Dermis microvascular lymphatic vessel endothelial cell (primary cell): ENCODE measurements at places on chromosomes 16 and 17. TPM values are rescaled to one million over a fixed set of nuclear protein-coding genes. Genes with fewer than 3 reads are reported as not detected.
A peak's percentile ranks its signal among the peaks of the same experiment; 100 is the strongest.

DNA sequence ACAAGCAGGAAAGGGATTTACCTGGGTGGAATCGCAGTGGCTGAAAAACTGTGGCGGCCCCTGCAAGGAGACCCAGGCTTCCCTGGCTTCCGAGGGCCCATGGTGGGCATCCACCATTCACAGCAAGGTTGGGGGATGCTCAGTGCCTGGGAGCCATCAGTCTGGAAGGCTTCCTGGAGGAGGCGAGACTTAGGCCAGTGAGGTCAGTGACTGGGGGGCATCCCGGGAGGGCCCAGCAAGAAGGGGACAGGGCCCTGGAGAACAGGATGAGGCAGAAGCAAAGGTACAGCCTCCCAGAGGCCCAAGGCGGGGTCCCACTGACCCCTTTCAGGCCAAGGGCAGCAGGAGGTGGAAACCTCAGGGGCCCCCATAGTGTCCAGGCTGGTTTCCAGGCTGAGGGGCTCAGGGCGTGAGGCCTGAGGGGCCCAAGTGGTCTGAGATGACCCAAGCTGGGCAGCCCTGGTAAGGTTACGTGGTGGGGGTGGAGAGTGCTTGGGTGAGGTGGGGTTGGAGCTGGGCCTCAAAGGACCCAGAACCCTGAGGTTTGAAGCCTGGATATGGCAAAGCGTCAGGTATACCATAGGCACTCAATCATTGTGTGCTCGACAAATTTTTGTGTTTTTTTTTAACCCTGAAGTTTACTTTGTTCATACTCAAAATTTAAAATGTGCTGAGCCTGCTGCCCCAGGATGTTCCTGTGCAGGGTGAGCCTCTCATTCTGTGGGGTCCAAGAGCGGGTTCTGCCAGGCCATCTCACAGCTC is 15.8 kb upstream of the SRRM2 start:
- DNase-seq, result no peak

- no peak for DNase-seq
These were observed 3.6 kb downstream of the LITAF start for GRCh38 chr16:11583166-11583565.

GRCh38 chr17:61409301-61410112 is 9.9 kb downstream of the TBX2 start:
- DNase-seq, result no peak

SLC12A3 gene
- not detected in 2 replicates for total RNA-seq

DNA sequence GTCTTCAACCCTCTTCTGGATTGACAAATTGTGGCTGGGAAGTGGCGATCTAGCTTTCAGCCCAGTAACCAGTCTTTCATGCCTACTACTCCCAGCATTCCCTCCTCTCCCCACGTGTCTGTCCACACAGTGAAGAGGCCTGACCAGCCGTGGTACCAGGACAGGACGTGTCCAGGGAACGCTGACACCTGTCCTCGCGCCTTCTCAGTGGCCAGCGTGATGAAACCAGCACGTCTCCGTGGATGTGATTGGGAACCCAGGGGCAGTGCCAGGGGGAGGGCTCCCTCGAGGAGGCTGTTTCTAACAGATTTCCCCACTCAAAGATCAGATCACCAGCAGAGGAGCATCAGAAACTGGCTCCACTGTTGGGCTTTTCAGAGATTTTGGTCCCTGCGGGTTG is 69.1 kb downstream of the RPA1 start:
- no peak for DNase-seq

- DNase-seq, result no peak
These were observed 9.0 kb downstream of the CUEDC1 start for GRCh38 chr17:57945996-57946797.

SNX20 gene
- total RNA-seq, result 0.13 and 0.25 TPM in 2 replicates

TVP23A gene
- not detected in 2 replicates for total RNA-seq

C1QTNF8 gene
- not detected in 2 replicates for total RNA-seq

WFIKKN2 gene
- under 0.01 TPM in 1 of 2 replicates, not detected in the other for total RNA-seq

GRCh38 chr17:8131844-8132441 is 8.0 kb upstream of the HES7 start:
- no peak for DNase-seq

PSMC3IP gene
- 2.3 and 2.8 TPM in 2 replicates for total RNA-seq

GRCh38 chr17:45973099-45973780 is 25.8 kb upstream of the STH start:
- no peak for DNase-seq

- no peak for DNase-seq
These were observed 694.7 kb upstream of the SALL1 start for GRCh38 chr16:51845586-51846305.

TP53TG3F gene
- total RNA-seq, result not detected in 2 replicates

- no peak for DNase-seq
These were observed 16.0 kb upstream of the SP6 start for GRCh38 chr17:47866941-47867340.

- DNase-seq, result no peak
These were observed 24.3 kb downstream of the GP2 start for GRCh38 chr16:20303012-20303411.

- DNase-seq, result peak; percentile 7
These were observed 883 bp upstream of the TAF15 start for GRCh38 chr17:35808240-35808961.

USP43 gene
- 0.13 TPM in 2 replicates for total RNA-seq

DNA sequence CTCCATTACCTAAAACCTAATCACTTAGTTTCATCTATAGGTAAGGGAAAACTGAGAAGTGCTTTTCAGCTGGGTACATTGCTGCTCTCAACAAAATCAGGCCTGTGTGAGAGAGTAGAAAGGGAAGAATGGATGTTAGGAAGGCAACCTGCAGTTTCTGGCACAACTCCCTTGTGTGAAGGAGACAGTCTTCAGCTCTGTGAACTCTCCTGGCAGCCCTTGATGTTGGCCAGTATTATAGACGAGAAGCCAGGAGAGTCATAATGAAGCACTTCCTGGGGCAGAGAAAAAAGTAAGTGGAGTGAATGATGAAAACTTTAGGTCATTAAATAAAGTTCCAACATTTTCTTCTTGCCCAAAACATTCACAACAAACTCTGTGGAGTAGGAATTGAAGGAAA is 260.1 kb downstream of the IRX3 start:
- no peak for DNase-seq

UMOD gene
- total RNA-seq, result not detected in 2 replicates

- DNase-seq, result peak; percentile 26
These were observed 1.9 kb downstream of the EPN3 start for GRCh38 chr17:50534222-50534978.

CARD14 gene
- 0.39 and 0.63 TPM in 2 replicates for total RNA-seq

GRCh38 chr17:75664099-75664549 is 2.8 kb downstream of the RECQL5 start:
- no peak for DNase-seq

GRCh38 chr16:19218581-19218980 is 50.5 kb downstream of the SYT17 start:
- no peak for DNase-seq

DNA sequence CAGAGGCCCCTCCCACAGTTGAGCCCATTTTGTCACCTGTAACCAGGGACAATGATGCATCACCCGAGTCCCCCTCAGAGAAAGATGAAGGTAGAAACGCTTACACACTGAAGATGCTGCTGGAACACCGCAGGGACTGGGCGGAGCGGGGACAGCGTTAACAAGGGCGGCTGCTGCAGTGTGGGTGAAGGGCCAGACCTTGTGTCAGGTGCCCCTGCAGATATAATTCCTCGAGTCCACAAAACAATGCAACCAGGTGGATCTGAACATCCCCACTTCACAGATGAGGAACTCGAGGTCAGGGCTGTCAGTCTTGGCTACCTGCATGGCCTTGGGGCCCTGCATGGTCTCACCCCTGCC is 6.3 kb upstream of the MAPK7 start:
- DNase-seq, result no peak

CACNG1 gene
- total RNA-seq, result not detected in 2 replicates

DNA sequence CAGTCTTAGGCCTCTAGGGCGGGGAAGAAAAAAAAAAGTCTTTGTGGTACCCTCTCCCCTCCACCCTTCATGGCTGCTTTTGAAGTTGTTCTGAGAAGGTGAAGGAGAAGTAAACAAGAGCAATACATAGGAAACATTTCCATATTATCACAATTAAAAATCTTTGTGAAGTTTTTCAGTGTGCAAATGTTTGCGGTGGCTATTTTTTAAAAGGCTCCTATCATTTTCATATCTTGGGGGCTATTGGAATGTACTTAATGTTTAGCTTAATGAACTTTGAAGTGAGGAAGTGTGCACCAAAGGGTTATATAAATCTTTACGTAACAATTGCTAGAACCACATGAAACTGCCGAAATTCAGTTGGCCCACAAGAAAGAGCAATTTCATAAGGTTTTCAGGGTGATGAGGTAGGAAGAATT is 7.6 kb downstream of the NOL11 start:
- DNase-seq, result no peak

DNA sequence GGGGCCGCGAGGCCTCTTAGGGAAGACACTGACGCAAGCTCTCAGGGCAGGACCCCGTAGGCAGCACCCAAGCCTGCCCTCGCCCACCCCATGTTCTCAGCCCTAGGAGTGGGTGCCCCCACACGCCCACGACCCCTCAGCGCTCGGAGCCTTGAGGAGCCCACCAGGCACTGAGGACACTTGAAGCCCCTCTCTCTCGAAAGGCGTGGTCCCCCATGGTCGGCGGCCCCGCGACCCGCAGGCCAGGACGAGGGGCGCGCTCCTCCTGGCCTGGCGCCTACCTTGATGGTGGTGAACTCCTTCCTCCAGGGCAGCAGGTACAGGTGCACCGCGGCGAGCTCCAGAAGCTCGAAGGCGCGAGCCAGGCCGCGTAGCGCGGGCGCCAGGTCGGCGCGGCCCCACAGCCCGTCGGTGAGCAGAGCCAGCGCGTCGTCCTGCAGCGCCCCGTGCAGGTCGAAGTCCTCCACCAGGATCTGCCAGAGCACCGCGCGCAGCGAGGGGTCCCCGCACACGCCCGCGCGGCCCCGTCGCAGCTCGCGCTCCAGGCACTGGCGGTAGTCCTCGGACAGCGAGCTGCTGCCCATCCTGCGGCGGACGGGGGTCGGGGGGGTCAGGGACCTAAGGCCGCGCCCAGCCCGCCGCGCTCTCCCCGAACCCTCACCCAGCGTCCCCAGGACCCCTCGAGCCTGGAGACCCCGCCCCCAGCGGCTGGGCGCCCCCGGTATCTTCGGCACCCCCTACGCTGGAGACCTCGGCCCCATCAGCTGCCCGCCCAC is 668 bp downstream of the SPATA2L start:
- DNase-seq, result no peak

DNA sequence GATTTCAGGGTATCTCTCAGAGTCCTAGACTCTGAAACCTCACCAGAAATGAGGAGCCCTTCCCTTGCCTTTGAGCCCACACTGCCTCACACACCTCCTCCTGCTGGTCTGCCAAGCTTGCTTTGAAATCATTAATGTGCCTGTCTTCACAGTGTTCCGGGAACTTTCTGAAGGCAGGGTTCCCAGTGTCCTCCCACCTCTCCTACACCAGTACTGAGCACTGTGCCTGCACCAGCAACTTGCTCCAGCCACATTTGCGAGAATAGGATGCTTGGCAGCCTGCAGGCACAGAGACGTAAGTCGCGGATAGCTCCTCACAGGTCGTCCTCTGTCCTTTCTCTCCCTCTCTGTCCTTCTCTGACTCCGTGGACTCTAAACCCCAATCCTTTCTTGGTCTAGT is 408.4 kb upstream of the EEF2KMT start:
- DNase-seq, result no peak

MPV17L gene
- total RNA-seq, result 0.13 and 0.25 TPM in 2 replicates

DNA sequence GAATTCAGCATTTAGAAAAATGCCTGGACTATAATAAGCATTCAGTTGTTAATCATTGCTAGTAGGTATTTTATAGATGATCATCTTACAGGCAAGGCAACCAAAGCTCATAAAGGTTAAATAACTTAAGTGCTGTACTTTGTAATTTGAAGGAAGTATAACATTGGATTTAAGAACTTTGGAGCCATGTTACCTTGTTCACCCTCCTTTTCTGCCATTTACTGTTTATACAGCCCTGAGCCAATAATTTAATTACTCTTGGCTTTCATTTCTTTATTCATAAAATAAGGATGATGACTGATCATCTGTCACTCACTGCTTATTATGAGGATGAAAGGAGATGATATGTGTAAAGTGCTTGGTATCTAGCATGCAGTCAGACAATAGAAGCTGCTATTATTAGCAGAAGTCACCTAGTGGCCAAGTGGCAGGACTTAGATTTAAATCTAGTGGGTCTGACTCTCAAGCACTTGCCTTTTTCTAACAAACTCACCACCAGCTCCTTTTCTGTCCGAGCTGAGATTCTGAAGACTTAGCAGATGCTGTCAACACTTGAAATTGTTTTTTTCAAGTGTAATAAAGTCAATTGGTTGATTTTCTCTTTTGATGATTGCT is 18.3 kb upstream of the DDX52 start:
- DNase-seq, result no peak

GRCh38 chr16:46894036-46894672 is 10.0 kb downstream of the GPT2 start:
- DNase-seq, result no peak

GRCh38 chr16:85078952-85079351 is 33.3 kb downstream of the CIBAR2 start:
- DNase-seq, result no peak

DNA sequence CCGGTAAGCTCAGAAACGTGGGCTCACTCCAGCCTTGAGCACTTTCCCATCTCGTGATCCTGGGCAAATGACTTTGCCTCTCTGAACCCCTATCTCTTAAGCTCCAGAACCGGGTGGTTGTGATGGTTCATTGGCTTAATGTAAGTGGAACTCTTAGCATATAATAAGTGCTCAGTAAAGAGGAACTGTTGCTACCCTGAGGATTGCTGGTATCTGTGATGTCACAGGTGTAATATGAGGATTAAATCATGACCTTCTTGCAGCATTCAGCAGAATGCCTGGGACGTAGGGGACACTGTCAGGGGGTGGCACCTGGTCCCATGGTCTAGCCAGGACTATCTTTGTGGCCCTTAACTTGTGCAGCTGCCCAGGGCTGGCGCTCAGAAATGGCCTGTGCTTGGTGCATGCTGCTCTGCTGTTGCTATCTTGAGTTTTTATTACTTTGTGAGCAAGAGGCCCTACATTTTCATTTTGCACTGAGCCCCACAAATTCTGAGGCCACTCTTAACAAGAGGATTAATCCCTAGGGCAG is 68.8 kb downstream of the SREBF1 start:
- no peak for DNase-seq

USP7 gene
- total RNA-seq, result 42.0 and 52.1 TPM in 2 replicates

ARHGAP23 gene
- 28.2 and 43.1 TPM in 2 replicates for total RNA-seq

SERPINF2 gene
- total RNA-seq, result under 0.01 TPM in 1 of 2 replicates, not detected in the other

- DNase-seq, result peak; percentile 67
These were observed 22.8 kb downstream of the ZNF423 start for GRCh38 chr16:49833085-49833484.

C1QTNF1 gene
- total RNA-seq, result 8.3 and 10.7 TPM in 2 replicates

GRCh38 chr16:68422396-68422960 is 25.8 kb downstream of the SMPD3 start:
- DNase-seq, result no peak
